ENCODE measurements at places on chromosomes 16 and 17.

GRCh38 chr16:13517841-13518240 lies 402.1 kb upstream of the ERCC4 start:
- no peak for DNase-seq

DNA sequence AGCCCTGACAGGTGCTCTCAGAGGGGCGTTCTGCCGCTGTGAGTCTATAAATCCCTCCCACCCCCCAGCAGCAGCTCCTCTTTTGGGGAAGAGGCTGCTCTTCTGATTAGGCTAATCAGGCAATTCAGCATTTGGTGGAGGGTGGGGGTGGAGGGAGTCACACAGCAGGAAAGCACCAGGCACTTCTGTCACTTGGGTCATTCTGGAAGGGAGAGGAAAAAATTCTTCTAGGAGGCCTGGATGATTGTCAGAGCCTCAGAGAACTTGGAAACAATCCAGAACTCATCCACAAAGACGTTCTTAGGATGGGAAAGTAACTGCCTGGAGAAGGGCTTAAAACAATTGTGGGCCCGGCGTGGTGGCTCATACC lies 7.3 kb upstream of the SSTR2 start:
- no peak for DNase-seq

GRCh38 chr16:81174644-81175324 lies 63.7 kb upstream of the BCO1 start:
- DNase-seq = no peak

DNA sequence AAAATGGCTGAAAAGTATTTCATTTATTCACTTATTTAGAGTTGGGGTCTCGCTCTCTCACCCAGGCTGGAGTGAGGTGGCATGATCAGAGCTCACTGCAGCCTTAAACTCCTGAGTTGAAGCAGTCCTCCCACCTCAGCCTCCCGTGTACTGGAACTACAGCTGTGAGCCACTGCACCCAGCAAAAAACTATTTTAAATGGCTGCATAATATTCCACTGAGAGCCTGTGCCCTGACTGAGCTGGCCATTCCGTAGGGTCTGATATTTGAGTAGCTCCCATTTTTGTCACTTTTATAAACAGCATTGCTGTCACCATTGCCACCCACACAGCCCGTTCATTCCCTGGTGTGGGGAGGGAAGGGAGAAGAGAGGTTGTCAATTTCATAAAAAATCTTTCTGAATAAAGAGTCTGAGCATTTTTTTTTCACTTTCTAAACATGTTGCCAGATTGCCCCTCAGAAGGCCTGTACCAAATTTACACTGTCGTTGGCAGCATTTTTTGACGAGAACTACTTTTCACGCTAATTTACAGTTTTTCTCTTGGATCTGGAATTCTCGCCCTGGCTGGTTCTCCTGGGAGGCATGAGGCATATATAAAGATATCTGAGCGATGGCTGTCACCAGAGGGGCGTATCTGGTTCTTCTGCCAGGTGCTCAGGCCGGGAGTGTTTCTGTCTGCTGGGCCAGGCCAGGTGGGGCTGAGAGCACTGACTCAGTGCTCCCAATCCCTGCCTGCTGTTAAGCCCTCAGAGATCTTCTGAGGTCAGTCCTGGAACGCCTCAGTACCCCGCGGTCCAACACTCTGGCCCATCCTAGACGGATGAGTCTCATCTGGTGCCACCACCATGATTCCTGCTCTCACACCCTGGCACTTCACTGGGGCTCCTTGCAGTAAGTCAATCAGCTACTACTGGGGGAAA lies 7.2 kb upstream of the KIFC3 start:
- DNase-seq = no peak

DNA sequence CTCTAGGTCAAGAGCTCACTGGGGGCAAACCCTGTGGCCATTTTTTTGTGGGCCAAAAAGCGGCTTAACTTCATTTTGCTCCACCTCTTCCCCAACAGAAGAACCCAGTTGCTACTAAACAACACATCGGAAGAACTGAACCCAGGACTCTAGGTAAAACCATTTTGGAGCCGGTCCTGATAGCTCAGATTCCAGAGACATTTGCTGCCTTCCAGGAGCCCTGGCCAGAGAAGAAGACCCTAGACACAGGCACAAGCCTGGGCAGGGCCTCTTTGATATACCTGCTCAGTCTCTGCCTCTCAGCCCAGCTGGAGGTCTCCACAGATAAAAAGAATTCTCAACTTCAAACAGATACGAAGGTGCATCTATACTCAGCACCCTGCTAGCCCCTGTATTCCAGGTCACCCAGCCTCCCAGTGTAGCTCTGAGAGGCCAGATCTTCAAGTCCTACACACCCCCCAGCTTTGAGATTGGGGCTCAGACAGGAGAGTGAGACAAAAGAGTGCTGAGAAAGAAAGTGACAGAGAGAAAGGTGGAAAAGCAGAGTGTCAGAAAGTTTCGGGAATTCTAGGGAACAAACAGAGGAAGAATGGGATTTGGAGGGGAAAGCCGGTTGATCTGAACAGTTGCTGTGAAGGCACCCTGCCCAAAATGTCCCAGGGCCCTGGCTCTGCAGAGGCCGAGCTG lies 6.6 kb upstream of the HOXB9 start:
- DNase-seq = no peak

DNA sequence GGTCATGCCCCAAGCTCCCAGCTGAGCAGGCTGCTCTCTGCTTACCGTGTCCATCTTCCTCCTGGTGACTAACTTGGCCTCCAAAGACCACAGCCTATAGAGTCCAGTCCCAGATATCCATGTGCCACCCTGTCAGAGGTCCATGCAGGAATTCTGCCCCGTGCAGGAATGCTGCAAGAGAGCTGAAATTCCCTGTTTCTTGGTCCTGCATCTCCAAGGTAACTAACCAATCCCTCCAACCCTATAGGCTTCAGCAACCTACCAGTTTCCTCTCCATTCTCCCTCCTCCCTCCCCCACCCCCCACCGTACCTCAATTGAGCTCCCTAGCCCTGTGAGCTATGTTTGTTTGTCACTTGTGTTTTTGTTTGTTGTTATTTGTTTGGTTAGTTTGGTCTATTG lies 9.6 kb upstream of the MKS1 start:
- no peak for DNase-seq

- DNase-seq = no peak
Measured at GRCh38 chr17:27244011-27244410, 49.9 kb upstream of the WSB1 start.

DNA sequence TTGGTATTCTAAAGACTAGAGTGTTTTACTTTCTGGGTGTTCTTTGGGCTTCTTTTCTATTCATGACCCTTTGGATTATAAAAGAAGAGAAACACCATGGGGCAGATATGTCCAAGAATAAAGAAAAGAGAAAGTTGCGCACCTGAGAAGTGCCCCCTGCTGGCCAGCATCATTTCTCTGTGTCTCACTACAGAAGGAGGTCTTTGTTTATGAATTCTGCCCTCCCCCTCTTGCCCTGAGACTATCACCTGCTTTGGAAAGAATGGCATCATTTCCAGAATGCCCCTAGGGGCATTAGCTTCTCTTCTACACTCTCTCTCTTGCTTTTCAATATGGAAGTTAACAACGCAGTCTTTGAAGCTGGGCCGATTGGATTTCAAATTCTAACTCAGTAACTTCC lies 45.0 kb downstream of the CDH13 start:
- no peak for DNase-seq

GRCh38 chr16:88379694-88380040 lies 3.1 kb upstream of the ZNF469 start:
- DNase-seq = no peak

DNA sequence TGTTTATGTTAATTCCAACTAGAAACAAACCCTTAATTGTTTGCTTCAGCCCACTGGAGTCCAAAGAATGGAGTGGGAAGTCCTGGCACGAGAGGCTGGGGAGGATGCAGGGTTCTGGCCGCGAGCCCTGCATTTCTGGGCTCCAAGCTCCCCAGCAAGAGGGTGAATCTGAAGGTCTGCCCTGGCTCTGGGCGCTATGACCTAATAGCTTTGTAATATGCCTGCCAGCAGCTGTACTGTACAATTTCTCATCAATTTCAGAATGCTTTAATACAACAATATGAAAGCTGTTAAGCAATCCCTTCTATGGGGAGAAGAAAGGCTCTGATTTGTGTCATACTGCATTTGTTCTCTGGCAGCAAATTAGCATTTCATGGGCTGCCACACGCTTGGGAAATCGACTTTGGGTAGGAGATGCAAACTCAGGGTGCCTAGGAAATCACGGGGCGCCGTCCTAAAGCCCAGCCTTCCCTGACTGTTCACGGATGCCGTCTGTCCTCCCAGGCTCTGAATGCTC lies 43.8 kb downstream of the NDEL1 start:
- DNase-seq = no peak

- DNase-seq = peak; percentile 56
Measured at GRCh38 chr17:20063665-20064648, 54.8 kb downstream of the SPECC1 start.

Data from stimulated activated naive B cell treated with anti-CD40 and anti-IgM and Interleukin-4, amounts not matched to agents 10 μg/mL and 1 μg/mL and 100 μg/mL, for 72 hours (primary cell).